ENCODE measurements at places on chromosomes 2 and 18. TPM values are rescaled to one million over a fixed set of nuclear protein-coding genes. Genes with fewer than 3 reads are reported as not detected.

DNA sequence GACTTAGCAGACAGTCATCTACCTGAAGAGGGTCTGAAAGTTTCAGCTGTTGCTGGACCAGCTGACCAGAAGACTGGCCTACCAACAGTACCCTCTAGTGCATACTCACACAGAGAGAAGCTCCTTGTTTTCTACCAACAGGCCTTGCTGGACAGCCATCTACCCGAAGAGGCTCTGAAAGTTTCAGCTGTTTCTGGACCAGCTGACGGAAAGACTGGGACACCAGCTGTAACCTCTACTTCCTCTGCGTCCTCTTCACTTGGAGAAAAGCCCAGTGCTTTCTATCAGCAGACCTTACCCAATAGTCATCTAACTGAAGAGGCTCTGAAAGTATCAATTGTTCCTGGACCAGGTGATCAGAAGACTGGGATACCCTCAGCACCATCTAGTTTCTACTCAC, 63.2 kb downstream of the ALMS1 start:
- no peak for DNase-seq
- H3K27ac ChIP-seq: no peak overlapping the region
- no peak overlapping the region for H3K4me3 ChIP-seq
- H3K4me1 ChIP-seq: no peaks in the 10 kb centered on the region
- peaks cover 32% of the 10 kb centered on the region for H3K36me3 ChIP-seq

DNA sequence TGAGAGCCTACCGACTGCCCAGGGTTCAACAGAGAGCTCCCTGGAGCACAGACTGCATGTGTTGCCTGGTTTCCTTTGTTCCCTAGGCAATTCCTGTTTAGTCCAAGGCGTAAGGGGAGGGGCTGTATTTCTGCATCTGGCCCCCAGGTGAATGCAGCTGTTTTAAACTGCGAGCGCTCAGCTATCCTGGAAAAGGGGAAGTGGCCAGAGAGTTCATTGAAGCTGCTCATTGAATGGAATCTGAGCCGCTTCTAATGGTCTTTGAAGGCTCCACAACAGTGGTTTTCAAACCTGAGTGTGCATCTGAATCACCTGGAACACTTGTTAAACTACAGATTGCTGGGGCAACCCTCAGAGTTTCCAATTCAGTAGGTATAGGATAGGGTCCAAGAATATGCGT, 18.1 kb downstream of the MAPK4 start:
- no peak for DNase-seq
- no peak overlapping the region for H3K27ac ChIP-seq
- H3K27me3 ChIP-seq: no peaks in the 10 kb centered on the region
- no peak overlapping the region for H3K4me3 ChIP-seq
- no peaks in the 10 kb centered on the region for H3K4me1 ChIP-seq

- H3K4me3 ChIP-seq: no peak overlapping the region
- H3K27me3 ChIP-seq: no peaks in the 10 kb centered on the region
- no peaks in the 10 kb centered on the region for H3K4me1 ChIP-seq
- H3K36me3 ChIP-seq: no peaks in the 10 kb centered on the region
Measured at GRCh38 chr2:48601349-48601748, 16.3 kb upstream of the GTF2A1L start.

DNA sequence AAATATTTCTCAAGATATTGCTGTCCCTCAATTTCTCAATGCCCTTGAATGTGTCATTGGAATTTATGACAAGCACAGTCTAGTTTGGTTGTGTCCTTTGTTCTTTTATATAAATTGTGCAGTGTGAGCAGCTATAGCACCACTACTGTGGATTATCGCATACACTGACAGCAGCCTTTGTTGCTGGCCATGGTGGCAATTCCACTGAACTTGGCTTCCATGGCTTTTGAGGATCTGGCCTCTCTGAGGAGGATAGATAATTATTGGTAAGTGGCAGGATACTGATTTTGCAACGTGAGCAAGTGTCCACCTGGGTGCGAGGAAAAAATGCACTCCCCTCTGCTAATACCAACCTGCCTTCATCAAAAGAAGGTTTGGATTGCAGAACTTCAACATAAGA, 84.0 kb downstream of the RDH14 start:
- no peaks in the 10 kb centered on the region for H3K4me1 ChIP-seq
- no peaks in the 10 kb centered on the region for H3K27me3 ChIP-seq
- DNase-seq: no peak
- H3K36me3 ChIP-seq: no peaks in the 10 kb centered on the region
- H3K4me3 ChIP-seq: no peak overlapping the region

DNA sequence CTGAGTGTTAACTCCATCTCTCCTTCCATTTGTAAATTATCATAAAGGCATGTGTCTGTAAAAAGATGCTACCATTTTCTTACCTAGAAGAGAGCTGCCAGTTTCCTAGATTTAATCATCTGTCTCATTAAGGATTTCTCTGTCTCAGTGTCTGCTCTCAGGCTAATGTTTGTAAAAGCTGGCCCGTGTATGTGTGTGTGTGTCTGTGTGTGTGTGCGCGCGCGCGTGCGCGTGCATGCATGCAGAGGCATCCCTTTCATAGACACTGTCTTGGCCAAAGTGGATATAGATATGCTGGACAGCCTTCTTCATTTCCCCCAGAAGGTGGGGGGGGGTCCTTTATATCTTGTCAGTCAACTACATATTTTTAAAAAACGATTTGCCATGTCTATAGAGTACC, 18.9 kb downstream of the MGAT5 start:
- H3K27me3 ChIP-seq: no peaks in the 10 kb centered on the region
- DNase-seq: no peak
- H3K27ac ChIP-seq: no peak overlapping the region
- peaks cover 12% of the 10 kb centered on the region for H3K36me3 ChIP-seq

DNA sequence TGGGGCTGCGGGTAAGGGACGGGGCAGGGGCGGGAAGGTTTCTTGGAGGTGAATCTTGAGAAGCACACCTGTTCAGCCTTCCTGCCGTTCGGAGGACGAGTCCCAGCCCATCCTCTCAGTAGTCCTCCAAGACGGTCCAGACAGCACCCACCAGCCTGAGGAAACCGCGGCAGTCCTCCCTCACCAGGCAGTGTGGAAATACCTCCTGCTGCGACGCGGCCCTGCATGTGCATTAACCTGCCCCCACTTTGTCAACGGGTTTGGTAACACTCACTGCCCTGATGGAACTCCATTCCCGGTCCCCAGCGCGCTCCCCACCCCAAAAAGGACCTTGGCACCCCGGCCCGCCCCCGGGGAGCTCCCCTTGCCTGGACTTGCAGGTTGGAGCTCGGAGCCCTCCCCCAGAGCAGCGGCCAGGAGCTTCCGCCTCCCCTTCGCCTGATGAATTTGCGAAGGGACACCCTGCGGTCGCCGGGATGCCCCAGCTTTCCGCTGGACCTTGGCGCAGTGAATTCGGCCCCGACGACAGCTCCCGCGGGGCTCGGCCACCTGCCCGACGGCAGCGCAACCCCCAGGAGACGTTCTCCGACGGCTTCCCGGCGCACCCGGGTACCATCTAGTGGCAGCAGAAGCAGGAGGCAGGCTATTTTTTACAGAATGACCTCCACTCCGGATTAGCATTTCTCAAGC, 31.5 kb downstream of the ACVR1C start:
- DNase-seq: peak; percentile 55
- H3K27ac ChIP-seq: no peak overlapping the region
- H3K27me3 ChIP-seq: no peaks in the 10 kb centered on the region
- H3K36me3 ChIP-seq: no peaks in the 10 kb centered on the region
- no peaks in the 10 kb centered on the region for H3K4me1 ChIP-seq
- peak overlapping the region; percentile 20 for H3K4me3 ChIP-seq

TCF4 gene
- 190 TPM for total RNA-seq

Measured in Peyer's patch (tissue), 4 donors.